ENCODE measurements at places on chromosomes 16 and 17. TPM values are rescaled to one million over a fixed set of nuclear protein-coding genes. Genes with fewer than 3 reads are reported as not detected.

Gene CENPV
- 121 TPM for total RNA-seq

Gene KRT20
- total RNA-seq = 0.61 TPM

Gene FBXO39
- not detected for total RNA-seq

Gene TNP2
- total RNA-seq = not detected

Gene CMTM3
- total RNA-seq = 83.3 TPM

Gene PHF23
- total RNA-seq = 96.8 TPM

Gene SPATA32
- 0.11 TPM for total RNA-seq

Gene NAA60
- 52.8 TPM for total RNA-seq

Gene CACNB1
- 4.1 TPM for total RNA-seq

Gene NPIPA1
- total RNA-seq = 51.0 TPM

Gene CACNG5
- total RNA-seq = not detected

Gene CD19
- total RNA-seq = not detected

Gene KCNJ18
- not detected for total RNA-seq

Gene LIG3
- 21.7 TPM for total RNA-seq

Gene LGALS9B
- not detected for total RNA-seq

Gene TBC1D3C
- total RNA-seq = not detected

Gene MYLK3
- 0.06 TPM for total RNA-seq

Gene CX3CL1
- 0.19 TPM for total RNA-seq

Gene CD300H
- total RNA-seq = 0.67 TPM

Gene RAB26
- total RNA-seq = 4.2 TPM

Gene ODAD4
- total RNA-seq = 1.8 TPM

Gene AIPL1
- total RNA-seq = not detected

Gene DCTN5
- 75.2 TPM for total RNA-seq

Gene IGFALS
- not detected for total RNA-seq

Gene CTRB2
- total RNA-seq = not detected

Gene ARHGAP23
- 42.1 TPM for total RNA-seq

Measured in A549 treated with ZK216348 at 1 μM for 4 hours (cell line).